ENCODE measurements at places on chromosomes 5 and 9.

DNA sequence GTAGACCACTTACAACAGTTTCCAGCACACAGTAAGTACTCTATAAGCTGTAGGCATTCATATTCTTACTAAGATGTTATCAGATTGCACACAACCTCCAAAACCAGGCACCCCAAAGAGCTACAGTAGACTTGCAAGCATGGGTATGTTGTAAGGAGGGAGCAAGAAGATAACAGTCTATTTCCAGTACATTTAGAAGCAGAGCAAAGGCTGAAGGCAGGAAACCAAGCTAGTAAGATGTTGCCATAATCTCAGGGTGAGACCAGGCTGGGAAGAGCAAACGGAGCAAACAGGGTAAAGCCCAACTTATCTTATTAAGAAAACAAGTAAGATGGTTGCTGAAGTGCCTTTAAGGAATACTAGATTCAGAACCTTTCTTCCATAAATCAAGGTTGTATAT lies 161.1 kb downstream of the GLIS3 start:
- no peak for DNase-seq

DNA sequence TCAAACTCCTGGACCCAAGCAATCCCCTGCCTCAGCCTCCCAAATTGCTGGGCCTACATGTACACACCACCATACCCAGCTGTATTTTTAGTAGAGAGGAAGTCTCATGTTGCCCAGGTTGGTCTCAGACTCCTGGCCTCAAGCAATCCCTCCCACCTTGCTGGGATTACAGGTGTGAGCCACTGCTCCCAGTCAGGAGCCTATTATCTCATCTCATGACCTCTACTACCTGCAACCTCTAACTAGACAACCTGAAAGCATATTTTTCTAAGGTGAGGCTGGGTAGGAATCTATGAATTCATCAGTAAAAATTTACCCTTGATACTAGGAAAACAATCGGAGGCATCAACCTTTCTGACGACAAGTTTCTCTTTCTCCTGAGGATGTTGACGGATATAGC lies 10.0 kb downstream of the FAM13B start:
- DNase-seq = no peak

DNA sequence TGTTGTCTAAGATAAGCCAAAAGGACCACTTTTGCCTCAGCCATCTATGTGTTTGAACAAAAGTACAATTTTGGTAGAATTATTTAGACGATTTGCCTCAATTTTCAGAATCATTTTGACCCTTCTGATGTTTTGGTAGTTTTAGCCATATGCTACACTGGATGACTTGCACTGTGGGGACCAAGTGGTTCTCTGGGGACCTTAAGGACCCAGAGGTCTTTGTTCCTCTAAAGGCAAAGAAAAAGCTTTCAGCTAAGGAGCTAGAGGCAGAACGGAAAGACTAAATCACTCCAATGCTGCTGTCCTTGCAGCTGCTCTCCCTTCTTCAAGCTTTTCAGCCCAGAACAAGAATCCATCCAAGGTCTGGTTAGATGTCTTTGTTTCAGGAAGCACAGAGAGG lies 51.0 kb upstream of the APC start:
- DNase-seq = no peak

DNA sequence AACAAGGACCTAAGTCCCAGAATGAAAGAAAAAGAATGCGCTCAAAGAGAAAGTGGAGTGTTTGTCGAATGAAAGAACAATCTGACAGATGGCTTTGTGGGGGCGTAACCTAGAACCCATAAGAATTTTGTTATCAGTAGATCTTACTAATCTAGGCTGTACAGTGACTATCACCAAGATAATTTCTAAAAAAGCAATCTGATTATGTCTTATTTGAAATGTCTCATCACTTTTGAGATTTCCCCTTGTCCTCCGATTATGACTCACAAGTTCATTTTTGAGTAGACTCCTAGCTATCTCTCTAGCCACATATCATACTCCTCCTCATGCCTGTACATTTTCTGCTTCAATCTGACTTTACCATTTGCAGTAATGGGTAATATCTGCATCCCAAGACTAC lies 135.6 kb upstream of the SMARCA2 start:
- no peak for DNase-seq

- no peak for DNase-seq
Observed at GRCh38 chr5:173752653-173753052, 135.5 kb upstream of the CPEB4 start.

GRCh38 chr5:98771382-98772109 lies 1.9 kb upstream of the RGMB start:
- no peak for DNase-seq

DNA sequence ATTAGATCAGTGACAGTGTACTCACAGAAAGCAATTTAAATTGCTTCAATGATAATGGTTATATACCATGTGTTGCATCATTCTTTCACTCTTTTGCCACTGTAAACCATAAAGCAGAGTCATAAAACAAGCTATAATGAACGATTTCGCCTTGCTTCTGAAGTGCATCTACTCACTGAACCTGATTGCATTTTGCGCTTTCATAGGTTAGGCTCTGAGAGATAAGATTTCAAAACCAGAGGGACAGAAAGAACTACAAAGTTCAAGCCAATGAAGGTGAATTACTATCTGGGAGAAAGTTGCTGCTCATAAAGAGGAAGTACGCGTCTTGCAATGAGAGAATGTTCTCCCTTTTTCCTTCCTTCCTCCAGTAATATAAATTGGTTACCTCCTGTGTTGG lies 412.7 kb downstream of the CETN3 start:
- DNase-seq = no peak

DNA sequence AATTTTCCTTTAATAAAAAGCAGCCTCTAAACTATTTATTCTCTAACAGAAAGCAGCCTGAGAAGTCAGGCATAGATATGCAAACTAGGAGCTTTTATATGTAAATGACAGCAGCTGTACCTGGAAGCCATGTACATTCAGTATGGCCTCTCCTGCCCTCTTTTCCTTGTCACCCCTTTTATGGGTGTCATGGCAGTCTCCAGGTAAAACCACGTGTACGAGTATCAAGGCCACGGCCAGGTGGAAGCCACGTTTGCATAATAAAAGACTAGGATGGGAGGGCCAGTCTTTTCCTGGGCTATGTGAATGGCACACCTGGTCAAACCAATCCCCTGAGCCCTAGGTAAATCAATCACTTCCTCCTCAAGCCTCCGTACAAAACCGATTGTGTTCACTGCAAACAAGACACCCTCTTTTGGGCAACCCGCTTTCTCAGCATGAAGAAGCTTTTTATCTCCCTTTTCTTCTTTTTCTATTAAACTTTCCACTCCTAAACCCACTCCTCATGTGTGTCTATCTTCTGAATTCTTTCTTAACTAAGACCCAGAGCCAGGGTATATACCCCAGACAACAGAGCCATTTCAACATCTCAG lies 419.5 kb upstream of the CTNND2 start:
- DNase-seq = no peak

- DNase-seq = no peak
Observed at GRCh38 chr5:133425222-133425621, 187.1 kb downstream of the FSTL4 start.

DNA sequence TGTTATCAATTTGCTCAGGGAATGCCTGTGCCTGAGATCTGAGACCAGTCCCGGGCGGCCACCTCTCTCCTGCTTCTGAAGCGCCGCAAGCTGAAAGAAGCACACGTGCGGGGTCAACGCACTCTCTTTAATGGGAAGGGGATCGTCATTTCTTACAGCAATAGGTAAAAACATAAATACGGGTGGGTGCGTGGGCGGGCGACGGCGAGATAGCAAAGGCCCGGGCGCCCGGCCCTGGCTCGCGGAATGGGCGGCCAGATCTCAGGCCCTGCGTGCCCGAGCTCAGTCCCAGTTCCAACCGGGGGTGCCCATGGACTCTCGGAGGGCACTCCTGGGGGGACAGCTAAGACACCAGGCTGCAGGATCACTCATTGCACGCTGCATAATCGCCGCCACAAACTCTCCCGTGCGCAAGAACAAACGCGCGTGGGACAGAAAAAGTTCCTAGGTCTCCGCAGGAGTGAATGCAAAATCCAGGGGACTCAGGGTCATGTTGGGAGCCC lies 3.0 kb downstream of the NKX2-5 start:
- DNase-seq = no peak

GRCh38 chr5:2096887-2097505 lies 214.3 kb upstream of the IRX4 start:
- DNase-seq = no peak

DNA sequence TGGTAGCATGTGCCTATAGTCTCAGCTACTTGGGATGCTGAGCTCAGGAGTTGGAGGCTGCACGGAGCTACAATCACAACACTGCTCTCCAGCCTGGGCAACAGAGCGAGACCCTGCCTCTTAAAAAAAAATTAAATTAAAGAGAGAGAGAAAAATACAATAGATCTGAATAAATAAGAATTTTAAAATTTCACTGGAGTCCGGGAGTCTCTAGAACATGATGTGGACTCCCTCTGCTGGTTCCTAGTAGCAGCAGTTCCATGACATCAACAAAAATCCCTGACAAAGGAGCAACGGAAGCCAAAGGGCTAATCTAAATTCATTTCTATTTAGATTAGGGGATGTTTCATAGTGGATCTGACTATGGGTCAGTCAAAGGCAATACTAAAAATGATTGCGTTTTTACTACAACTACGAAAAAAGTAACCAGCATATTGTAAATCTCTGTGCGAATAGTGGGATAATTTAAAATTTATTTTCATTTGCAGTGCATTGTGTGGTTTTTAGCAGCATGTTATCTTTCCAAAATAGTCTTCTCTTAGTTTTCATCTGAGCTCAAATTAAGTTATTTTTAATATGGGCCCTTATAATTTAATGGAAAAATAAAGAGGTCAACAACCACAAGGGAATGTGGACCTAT lies 6.7 kb downstream of the INIP start:
- DNase-seq = no peak

DNA sequence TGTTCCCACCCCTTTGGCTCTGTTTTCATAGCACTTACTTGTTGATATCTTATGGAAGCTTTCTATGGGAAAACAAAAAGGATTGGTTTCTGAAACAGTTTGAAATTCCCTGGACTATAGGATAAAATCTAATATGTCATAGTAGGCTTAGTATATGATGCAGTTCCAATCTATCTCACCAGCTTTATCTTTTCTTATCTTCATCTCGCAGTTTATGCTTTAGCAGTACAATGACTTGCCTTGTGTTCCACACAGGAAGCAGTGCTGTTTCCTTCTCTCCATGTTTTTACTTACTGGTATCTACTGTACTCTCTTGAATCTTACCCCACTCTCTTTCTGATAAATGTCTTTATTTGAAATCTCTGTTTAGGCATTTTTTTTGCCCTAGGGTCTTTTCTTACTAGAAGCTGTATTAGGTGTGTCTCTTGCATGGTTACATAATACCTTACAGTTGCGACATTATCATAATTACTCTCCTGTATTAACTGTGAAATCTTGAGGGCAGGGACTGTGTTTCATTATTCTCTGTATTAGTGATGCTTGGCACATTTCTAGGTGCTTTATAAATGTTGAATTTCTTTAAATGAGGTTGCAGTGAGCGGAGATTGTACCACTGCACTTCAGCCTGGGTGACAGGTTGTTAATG lies 76.3 kb downstream of the FOCAD start:
- DNase-seq = no peak

- peak; percentile 96 for DNase-seq
Observed at GRCh38 chr5:159209438-159210209, at the start of gene RNF145. TSS of gene RNF145 (minus strand) at chr5:159209553. CDS start at chr5:159203617, 5,936 bp downstream.

GRCh38 chr9:133906218-133906617 lies 85.9 kb downstream of the VAV2 start:
- DNase-seq = no peak
